ENCODE measurements at places on chromosomes 7 and 10.

DNA sequence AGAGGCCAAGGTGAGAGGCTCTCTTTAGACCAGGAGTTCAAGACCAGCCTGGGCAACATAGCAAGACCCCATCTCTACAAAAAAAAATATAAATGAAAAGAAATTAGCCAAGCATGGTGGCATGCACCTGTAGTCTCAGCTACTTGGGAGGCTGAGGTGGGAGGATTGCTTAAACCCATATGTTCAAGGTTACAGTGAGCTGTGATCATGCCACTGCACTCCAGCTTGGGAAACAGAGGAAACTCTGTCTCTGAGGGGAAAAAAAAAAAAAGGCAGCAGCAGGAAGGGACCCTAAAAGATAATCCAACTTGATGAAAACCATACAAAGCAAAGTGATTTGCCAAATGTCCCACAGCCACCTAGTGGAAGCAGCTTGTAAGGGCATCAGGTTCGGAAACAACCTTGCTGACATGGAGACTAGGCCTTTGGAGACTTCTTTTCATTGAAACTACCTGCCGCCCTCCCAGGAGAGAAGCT, 15.6 kb upstream of the PBLD start:
- no peak for DNase-seq

DNA sequence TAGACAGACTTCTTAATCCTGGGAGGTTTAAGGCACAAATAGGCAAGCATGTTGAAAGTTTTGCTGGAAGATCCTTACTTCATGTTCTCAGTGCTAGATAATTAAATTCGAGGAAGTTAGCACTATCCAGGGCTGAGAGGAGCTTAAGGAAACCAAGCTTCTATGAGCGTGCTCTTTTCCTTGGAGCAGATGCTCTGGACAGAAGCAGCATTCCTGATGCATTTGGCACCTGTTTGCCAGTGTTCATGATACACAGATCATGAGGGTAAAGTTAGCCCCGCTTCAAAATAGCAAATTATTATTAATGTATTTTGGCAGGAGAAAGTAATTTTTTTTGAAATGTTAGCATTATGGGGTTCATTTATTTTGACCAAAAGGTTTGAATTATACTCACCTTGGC, 9.4 kb downstream of the HDAC9 start:
- DNase-seq, result no peak

GRCh38 chr10:8502573-8502972, 448.1 kb downstream of the GATA3 start:
- no peak for DNase-seq

DNA sequence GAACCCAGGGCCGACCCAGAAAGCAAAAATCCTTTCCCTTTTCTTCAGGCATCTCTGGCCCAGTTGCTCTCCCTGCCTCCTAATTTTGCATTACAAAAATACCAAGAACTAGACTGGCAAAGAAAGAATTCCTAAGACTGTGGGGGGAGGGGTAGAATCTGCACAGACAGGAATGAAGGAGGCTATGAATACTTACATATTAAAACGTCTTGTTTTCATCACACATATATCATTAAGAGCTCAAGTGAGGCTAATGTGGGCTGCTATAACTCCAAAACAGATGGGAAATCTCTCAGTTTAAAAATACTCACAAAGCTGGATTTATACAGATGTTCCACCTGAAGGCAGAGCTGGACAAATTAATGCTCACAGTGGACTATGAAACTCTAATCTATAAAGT, 29.2 kb upstream of the MKX start:
- DNase-seq, result no peak

- DNase-seq, result no peak
Measured at GRCh38 chr7:69334701-69335100, 263.6 kb upstream of the AUTS2 start.

DNA sequence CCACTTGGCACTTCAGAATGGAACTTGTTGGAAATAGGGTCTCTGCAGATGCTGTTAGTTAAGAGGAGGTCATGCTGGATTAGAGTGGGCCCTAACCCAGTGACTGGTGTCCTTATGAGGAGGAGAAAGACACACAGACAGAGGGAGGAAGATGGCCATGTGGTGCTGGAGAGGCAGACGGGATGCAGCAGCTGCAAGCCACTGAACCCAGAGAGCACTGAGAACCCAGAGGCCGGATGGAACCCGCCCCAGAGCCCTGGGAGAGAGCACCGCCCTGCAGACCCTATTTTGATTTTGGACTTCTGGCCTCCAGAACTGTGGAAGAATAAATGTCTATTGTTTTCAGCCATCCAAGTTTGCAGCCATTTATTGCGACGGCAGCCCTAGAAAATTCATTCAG, 58.0 kb upstream of the EBF3 start:
- no peak for DNase-seq

DNA sequence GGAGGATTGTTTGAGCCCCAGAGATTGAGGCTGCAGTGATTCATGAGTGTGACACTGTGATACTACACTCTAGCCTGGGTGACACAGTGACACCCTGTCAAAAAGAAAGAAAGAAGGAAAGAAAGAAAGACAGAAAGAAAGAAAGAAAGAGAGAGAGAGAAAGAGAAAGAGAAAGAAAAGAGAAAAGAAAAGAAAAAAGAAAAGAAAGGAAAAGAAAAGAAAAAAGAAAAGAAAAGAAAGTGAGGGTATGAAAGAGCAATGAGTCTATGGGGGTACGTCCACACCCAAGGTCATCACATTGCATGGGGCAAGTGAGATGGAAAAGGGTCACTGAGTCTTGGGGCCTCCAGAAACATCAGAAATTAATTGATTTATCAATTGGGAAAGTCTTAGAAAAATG, 135.2 kb upstream of the CSTF2T start:
- no peak for DNase-seq

DNA sequence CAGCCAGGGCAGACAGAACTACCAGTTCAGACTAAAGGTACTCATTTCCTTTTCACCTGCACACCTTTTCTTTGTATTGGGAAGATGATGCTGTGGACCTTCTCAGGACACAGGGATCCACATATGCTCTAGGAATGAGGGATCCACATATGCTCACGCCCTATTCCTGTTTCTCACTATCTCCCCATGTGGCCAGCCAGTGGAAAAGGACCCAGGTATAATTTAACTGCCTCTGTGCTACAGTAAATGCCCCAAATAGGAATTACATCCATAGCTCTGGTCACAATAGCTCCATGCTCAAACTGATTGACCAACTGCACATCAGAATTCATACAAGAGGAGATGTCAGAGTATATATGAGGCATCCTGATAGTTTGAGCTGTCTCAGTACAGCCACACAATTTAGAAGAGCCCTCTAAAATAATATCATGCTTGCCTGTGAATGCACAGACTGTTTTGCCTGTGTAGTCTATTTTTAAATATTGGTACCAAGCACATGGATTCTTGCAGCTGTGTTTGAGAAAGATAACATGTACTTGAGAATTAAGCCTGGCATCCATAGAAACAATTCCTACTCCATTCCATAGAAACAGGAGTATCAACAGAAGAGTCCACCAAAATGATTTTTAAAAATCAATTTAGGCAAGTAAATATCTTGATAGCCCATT, 43.7 kb downstream of the CTTNBP2 start:
- DNase-seq, result no peak

DNA sequence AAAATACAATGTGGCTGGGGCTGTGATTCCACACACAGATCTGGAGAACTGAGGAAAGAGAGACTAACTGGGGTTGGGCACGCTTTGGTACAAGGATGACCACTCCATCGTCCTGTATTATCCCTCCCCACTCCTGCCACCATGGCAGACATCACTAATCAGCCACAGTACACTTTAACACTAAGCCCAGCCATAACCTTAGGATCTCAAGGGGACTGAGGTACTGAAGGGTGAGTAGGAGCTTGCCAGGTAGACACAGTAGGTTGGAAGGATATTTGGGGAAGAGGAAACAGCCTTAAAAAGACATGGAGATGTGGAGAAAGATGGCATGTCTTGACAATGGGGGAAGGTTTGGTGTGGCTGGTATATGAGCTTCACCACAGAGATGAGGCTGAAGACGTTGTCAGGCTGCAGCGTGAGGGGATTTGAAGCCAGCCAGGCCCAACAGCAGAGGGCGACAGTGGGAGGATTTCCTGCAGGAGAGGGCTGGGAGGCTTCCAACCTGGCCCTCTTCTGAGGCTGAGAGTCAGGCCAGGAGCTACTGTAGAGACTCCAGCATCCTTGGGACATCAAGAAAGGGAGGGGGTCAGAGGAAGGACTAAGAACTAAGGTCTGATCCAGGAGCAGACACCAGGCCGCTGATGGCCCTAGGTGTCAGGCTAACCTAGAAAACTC, 58.6 kb upstream of the COL13A1 start:
- no peak for DNase-seq

DNA sequence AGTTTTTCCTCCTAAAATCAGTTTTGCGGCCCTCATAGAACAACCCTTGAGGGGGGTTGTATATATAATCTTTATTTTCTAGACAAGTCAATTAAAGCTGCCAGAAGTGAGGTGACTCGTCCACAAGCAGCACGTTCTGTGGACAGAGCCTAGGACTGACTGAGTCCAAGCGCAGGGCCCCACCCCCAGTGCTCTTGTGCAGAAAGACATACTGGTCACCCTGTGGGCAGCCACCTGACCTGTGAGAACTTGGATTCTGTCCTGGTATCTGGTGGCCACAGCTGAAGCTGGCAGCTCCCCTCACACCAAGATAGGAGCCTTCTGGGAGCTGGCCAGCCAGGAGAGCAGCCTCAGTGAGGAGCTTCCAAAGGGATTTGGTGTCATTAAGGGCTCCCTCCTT, 89.3 kb downstream of the GRK5 start:
- DNase-seq, result no peak

GRCh38 chr10:28903063-28903462, 225.7 kb downstream of the BAMBI start:
- DNase-seq, result no peak

DNA sequence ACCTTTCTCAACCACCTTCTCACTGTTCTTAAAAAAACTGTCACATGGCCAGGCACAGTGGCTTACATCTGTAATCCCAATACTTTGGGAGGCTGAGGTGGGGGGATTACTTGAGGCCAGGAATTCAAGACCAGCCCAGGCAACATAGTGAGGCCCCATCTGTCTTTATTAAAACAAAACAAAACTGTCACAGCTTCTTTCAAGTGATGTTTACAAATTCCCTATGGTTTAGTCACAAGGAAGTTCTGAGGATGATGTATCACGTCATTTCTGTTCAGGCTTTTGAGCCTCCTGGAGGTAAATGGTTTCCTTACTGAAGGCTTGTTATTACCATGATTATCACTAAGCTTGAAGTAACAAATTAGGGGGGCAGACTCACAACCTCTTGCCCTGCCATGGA, 186.2 kb downstream of the CFTR start:
- no peak for DNase-seq

DNA sequence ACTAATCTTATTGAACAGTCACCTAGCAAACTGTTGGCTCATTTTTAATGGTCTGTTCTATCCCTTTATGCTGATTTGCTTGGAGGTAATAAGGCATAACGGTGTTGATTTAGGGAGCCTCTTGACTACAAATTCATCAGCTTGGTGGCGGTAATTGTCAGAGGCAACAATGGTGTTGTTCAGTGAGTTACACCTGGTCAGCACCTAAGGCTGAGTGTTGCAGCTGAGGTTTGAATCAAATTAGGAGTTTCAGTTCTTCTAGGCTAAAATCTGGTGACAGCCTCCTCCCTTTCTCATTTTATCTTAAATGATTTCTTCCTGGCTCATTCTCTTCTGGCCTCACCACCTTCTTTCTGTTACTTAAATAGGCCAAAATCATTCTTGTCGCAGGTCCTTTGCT, 42.3 kb upstream of the SP8 start:
- no peak for DNase-seq

DNA sequence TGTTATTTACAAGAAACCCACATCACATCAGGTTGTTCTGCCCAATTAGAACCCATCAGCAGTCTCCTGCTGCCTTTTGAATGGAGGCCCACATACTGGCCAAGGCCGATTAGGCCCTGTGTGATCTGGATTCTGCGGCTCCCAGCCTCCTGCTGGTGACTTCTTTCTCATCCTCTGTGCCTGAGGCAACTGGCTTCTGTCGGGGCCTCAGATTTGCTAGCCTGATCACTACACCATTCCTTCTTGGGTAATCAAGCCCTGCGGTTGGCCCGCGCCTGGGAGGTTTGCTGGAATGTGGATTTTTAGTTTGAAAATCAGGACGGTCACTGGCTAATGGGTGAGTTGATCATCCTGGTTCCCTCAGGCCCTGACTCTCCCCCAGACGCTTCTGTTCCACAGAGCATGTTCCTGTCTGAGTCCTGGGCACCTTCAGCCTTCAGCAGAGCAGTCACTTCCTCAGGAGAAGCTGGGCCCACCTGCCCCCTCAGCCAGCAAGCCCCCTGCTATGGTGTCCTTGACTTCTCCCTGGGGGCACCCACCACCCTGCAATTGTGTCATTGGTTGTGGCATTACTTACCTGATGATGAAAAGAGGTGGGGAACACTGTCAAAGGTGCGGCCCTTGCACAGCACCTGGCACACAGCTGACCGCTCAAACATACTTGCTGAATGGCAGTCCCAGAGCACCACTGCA, 207.6 kb downstream of the PHTF2 start:
- no peak for DNase-seq

GRCh38 chr10:8431511-8431910, 377.0 kb downstream of the GATA3 start:
- DNase-seq, result no peak

GRCh38 chr7:148463210-148463609, 127.4 kb upstream of the C7orf33 start:
- DNase-seq, result no peak

GRCh38 chr10:5229019-5229418, 32.4 kb downstream of the AKR1C4 start:
- no peak for DNase-seq

Data from amygdala (tissue), 56 donors.